ENCODE measurements at places on chromosomes 5 and 9.

- peak; percentile 86 for DNase-seq
Observed at GRCh38 chr5:88388476-88389337, 120.1 kb upstream of the TMEM161B start.

GRCh38 chr9:72928042-72928507 is 24.8 kb downstream of the ALDH1A1 start:
- DNase-seq, result no peak

DNA sequence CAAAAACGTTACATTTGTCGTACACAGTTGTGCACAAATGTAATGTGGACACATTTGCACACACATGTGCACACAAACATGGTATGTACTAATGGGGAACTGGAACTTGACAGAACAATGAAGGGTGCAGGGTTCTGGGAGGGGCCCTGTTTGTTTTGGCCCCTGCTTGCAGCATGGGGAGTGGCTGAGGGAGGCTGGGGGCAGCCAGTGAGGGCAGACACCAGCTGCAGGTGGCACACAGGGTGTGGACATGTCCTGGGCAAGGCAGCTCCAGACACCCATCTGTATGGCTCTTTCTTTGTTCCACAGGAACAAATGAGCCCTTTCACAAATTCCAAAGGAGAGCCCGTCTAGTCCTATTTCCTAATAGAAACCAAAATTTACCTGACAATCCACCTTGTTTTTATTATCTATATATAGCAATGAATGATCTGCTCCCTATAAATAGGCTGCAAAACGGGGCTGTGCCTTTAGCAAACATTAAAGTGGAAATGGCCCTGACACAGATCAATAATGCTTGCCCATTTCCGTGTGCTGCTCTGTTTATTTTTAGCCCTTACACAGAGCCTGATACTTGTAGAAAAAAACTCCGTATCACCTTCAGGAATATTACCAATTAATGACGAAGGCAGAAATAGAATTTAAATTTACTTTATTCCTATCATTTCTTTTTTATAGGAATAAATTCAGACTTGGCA is 26.4 kb downstream of the MARCHF3 start:
- no peak for DNase-seq

GRCh38 chr5:168790671-168791250 is 211.6 kb upstream of the PANK3 start:
- DNase-seq, result no peak

DNA sequence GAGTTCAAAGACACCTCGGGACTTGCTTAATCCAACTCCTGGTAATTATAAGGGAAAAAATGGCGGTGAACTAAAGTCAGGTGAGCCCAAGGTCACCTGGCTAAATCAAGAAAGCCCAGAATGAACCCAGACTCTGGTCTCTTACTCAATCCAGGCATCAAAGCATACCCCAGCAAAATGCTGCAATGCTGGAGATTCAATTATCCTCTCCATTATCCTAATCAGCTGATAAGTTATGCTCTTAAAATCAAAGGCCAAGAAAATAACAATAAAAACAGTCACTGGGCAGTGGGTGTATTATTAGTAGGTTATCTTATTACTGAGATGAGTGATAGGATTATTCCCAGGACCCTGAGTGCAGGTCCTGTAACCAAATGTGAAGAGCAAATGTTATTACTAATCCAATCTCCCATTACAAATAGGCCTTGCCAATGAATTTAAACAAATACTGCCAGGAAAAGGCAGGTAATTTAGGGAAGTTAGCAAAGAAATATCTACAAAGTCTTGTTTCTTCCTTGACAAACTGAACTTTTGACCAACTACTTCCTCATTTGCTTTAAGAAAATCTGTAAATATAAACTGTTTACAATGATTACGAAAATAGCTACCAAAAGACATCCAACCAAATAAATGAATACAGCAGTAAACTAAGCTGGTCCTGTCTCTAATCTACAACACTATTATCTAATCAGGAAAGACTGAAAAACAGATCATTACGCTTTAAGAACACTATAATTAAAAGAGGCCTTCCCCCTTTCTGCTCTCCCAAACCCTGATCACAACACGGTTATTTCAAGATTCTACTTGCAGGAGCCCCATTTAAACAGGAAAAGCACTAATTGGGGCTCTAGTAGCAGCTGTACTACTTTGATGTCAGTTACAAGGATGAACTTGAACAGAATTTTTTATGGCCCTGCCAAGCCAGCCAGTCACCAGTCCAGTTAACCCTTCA is 103.2 kb downstream of the MED27 start:
- no peak for DNase-seq

- DNase-seq, result no peak
Observed at GRCh38 chr5:150413176-150413901, 629 bp upstream of the CD74 start.

All from iPS DF 19.7 (cell line).